Lower leg skin (tissue), 4 donors: ENCODE measurements at places on chromosomes 7 and 10. TPM values are rescaled to one million over a fixed set of nuclear protein-coding genes. Genes with fewer than 3 reads are reported as not detected.

The HOGA1 gene
- total RNA-seq = 3.6 TPM

- no peak for DNase-seq
Measured at GRCh38 chr7:113292105-113292504, 173.8 kb upstream of the SMIM30 start.

GRCh38 chr10:25761937-25762336 lies 172.1 kb upstream of the MYO3A start:
- DNase-seq = no peak

DNA sequence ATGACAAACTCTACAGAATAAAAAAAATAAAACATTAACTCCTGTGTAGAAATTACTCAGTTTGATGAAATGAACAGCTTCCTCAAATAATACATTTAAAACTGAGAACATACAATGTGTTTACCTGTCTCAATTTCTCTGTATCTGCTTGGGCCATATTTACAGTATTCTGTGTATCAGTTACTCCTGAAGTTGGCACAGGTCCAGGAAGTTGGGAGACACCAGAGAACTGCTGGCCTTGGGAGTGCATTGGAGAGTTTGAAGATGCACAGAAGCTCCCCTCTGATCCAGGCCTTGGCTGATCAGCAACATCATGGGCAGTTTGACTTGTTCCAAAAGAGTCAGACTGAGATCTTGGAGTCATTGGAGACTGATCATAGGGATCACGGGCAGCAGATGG lies 155.1 kb downstream of the GALNT11 start:
- DNase-seq = no peak

The PLEKHS1 gene
- total RNA-seq = 0.30 TPM

The ASZ1 gene
- total RNA-seq = not detected
